ENCODE measurements at places on chromosomes 6 and 20.
A peak's percentile ranks its signal among the peaks of the same experiment; 100 is the strongest.

DNA sequence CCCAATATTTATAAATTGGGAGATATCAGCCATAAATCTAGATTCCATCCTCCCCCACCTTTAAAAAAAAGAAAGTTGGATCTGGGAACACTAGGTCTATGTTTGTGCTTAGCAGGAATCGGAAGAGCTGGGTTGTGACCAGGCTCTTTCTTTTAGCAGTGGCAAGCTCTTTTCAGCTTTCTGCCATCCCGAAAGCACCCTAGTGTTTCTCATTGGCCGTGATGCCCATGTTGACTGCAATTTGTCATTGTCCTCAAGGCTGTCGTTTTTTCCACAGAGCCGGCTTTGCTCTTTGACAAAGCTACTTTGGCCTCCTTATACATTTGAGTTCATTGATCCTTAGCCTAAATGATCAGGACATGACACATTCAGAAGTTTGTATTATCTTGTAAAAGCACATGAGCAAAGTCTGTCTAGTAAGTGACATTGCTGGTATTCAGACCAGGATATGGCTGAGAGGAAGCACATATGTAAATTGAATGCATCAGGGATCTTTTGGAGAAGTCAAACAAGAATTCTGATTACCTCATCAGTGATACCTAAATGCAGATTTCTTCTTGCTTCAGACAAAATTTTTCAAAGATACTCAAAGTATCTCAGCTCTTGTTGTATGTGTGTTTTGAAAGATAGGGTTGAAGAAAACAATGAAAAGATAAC lies 50.1 kb downstream of the CARMIL1 start:
- no peak for DNase-seq

- no peak for DNase-seq
These were observed 137.0 kb upstream of the TNFAIP3 start for GRCh38 chr6:137729866-137730629.

GRCh38 chr6:104688283-104688969 lies 171.3 kb downstream of the HACE1 start:
- DNase-seq = no peak

DNA sequence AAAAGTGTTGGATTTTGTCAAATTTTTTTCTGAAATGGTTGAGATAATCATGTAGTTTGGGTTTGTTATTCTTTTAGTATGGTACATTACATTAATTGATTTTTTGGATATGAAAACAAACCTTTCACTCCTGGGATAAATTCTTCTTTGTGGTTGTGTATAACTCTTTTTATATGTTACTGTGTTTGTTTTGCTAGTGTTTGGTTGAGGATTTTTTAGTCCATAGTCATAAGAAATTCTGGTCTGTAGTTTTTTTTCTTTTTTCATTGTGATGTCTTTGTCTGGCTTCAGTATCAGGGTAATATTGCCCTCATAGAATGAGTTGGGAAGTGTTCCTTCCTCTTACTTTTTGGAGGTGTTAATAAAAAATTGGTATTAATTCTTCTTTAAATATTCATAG lies 122.2 kb upstream of the ATXN1 start:
- no peak for DNase-seq

- no peak for DNase-seq
These were observed 1.8 kb upstream of the CCN2 start for GRCh38 chr6:131952886-131953509.

GRCh38 chr20:44301285-44301684 lies 9.7 kb downstream of the FITM2 start:
- no peak for DNase-seq

DNA sequence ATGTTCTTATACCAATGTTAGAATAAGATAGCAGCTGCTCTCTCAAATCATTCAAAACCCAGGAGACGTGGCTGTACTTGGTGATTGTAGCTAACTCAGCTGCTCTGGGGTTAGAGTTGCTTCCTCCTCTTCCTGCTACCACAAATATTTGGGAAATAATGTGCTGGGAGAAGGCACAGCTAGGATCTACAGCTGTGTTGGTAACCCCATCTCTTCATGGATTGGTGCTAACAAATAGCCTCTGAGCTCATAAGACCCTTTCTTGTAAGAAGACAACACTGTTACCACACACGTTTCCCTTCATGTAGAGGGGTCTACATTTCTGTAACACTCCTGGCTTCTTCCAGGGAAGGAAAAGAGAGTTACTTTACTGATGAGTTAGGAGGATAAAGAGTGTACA lies 911.0 kb upstream of the CITED2 start:
- no peak for DNase-seq

GRCh38 chr6:153574231-153574630 lies 443.1 kb upstream of the RGS17 start:
- no peak for DNase-seq

DNA sequence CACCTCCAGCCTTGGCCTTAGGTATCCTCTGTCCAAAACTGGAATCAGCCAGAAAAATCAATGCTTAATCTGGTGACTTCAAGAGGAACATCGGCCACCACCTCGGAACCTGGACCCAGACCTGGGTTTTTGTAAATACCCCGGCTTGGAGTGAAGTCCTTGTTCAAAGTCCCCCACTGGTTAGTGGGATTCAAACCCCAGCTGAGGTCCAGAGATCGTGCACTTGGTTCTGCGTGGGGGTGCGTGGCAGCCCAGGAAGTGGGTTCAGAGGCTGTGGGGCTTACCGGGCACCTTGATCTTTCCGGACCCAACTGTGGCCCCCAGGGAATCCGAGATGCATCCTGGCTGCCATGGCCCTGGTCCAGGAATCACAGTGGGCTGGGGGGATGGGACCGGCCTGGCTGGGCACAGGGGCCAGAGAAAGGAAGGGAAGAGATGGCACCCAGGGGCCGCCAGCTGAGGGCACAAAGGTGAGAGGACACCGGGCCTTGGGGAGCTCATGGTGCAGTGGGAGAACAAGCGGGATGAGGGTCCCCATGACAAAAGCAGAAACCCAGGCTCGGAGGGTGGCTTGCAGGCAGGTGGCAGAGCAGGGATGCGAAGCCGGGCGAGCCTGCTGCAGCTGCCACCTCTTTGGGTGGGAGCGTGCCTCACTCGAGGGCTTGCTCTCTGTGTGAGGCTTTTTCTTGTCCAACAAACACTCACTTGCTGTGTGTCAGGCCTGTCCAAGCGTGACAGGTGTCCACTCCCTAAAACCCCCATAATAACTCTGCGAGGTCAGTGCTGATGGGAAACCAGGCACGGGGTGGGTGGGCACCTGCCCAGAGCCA lies 27.7 kb downstream of the ZBP1 start:
- no peak for DNase-seq

GRCh38 chr6:102798636-102799035 lies 1405.1 kb downstream of the GRIK2 start:
- no peak for DNase-seq

DNA sequence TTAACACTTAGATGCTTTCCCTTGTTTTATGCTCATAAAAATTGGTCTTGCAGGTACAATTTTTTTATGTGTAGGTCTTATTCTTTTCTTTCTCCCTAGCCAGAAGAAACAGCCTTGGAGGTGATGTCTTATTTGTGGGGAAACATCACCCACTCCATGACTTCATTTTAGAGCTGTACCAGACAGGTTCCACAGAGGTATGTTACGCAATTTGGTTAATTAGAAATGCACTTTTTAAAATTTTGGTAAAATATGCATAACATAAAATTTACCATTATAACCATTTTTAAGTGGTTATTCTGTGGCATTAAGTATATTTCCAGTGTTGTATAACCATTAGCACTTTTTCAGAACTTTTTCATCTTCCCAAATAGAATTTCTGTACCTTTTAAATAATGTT lies 41.3 kb downstream of the NKX2-4 start:
- DNase-seq = no peak

- no peak for DNase-seq
These were observed 85.1 kb downstream of the PDE7B start for GRCh38 chr6:135936606-135937005.

GRCh38 chr20:49336786-49337185 lies 58.9 kb upstream of the ZNFX1 start:
- no peak for DNase-seq

DNA sequence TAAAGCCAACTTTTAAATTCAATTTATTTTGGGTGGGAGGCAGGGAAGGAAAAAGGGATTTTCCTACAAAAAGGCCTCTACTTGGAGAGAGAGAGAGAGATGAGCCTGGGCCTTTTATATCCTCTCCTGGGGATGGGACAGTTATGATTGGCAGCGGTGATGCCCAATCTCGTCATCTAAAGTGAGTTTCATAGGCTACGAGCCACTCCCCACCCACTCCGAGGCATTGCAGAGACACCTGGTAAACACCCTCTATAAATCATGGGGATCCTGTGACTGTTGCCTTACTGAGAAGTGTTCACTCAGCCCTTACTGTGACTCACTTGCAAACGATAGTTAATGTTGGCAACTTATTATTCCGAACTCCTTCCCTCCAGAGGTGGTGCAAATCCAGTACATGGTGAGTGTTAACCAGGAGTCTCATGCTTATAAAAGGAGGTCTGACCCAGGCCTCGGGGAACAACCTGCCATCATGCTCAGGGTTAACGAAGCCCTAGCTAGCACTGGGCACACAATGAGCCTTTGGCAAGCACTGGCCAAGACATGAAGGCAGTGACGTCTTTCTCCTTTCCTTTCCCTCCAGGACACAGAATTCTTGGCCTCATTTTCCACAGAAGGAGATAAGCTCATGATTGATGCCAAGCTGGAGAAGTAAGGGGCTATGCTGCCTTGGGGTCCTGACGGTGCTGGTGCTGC lies 20.5 kb downstream of the BPIFB4 start:
- no peak for DNase-seq

- DNase-seq = no peak
These were observed 1.5 kb downstream of the ID4 start for GRCh38 chr6:19838442-19839236.

- no peak for DNase-seq
These were observed 622 bp downstream of the GPANK1 start for GRCh38 chr6:31663961-31664789.

GRCh38 chr20:59633656-59634251 lies 29.4 kb downstream of the PHACTR3 start:
- DNase-seq = no peak

- peak; percentile 22 for DNase-seq
These were observed at the start of gene KCNK5 for GRCh38 chr6:39228992-39229767. Gene KCNK5 (minus strand): TSS chr6:39229475. CDS start chr6:39229111, 364 bp downstream.

GRCh38 chr6:127518710-127519468 lies at the start of gene MTCL3:
Gene MTCL3 (minus strand): TSS chr6:127519335.
- DNase-seq = peak; percentile 16

- no peak for DNase-seq
These were observed 95.0 kb downstream of the ATRN start for GRCh38 chr20:3565851-3566250.

DNA sequence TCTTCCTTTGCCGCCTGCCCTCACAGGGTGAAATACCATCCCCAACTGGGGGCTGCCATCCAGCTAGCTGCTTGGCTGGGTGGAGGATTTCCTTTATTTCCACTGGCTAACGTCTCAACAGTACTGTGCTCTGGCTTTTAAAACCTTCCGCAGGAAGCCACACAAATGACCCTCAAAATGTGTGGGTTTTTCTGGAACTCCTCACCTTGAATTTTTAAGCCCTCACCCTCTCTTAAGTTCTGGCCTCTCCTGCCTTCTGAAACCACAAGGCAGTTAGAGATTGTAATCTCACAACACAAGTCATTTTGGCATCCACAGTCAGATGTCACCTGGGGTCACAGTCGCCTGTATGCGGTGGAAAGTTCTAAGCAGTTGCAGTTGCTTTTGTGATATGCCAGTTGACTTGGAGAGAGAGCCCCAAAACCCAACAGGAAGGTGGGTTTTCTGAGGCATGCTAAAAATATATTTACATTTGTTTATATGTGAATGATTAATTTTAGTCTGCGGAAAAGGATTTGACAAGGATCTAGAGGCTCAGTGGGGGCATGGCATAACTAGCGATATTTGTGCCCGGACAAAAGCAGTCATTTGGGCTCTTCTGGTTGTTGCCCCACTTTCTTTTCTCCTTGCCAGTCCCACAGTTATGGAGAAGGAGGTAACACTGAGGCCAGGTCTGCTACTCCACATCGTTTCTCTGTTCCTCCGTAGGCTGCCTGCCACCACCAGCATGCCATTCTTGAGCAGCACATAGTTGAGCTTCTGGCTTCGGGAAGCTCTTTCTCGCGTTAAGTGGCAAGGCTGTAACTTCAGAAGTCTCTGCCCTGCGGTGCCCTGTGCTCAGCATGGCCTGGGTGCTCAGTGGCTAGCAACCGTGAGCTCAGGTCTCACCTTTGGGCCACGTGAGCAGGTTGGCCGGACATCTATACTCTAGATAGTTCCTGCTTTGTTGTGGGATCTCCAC lies 335.3 kb downstream of the CD83 start:
- DNase-seq = peak; percentile 11

Data from CD4-positive, alpha-beta T cell (primary cell).